ENCODE measurements at places on chromosomes 3 and 15.

GRCh38 chr3:188390775-188391443 lies 237.0 kb downstream of the LPP start:
- no peak for DNase-seq

DNA sequence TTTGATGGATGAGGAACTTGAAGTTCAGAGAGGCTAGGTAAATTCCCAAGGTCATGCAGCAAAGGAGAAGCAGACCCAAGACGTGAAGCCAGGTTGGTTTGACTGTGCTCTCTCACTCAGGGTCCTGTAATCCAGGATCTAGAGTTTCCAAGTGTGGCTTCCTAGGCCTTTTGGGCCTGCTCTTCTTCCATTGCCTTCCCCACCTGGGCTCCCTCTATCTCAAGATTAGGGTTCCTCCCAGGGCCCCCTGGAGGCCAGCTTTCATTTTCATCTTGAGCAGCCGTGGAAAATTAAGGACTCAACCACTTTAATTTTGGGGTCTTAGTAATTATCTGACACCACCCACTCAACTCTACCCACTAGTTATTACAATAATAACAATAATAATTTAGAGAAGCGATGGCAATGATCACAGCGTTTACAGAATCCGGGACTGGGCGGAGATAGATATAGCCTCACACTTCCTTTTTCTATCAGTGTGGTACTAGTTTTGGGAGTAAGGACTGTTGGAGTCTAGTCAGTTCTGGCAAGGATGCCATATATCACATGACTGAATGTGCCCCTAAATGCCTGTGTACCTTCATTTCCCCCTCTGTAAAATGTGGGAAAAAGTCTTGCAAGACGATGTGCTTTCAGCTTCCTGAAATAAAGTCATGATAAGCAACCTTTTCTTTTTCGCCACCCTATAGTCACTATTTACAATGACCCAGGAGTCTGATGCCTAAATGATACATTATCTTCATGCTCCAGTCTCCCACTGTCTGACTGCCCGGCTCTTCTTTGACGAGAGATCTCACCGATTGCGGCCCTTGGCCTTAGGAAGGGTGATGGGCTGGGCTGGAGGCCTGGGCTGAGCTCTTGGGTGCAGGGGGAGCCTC lies 30.2 kb upstream of the MAGEF1 start:
- no peak for DNase-seq

DNA sequence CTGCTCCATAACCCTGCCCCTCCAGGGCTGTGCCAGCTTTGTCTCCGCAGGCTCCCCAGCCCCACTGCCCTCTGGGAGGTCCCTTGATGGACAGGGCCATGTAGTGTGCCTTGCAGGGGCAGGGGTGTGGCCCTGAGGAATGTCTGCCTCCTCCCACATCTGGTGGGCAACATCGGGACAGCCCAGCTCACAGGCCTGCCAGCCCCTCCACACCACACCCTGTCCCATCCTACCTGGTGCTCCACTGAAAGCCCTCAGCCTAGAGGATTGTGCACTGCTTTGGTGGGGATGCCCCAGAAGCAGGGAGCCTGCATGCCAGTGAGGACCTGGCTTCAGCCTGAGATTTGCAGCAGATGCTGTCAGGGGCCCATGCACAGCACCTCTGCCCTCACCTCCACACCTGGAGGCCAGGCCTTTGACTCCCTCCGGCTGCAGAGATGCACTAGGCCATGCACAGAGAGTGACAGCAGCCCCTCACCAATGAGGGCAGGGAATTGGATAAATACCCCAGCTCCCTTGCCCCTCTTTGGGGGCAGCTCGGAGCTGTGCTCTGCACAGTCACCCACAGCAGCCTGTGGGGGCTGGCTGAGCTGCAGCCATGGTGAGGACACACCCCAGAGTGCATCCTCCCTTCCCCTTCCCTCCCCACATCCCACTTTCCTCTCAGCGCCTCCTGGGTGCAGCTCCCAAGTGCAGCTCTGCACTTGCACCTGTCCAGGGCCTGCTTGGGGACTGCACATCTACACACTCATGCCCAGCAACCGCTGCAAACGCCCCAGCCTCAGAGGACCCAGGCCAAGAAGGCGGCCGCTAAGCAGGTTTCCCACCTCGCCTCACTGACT lies 2.7 kb downstream of the C3orf22 start:
- DNase-seq: no peak

DNA sequence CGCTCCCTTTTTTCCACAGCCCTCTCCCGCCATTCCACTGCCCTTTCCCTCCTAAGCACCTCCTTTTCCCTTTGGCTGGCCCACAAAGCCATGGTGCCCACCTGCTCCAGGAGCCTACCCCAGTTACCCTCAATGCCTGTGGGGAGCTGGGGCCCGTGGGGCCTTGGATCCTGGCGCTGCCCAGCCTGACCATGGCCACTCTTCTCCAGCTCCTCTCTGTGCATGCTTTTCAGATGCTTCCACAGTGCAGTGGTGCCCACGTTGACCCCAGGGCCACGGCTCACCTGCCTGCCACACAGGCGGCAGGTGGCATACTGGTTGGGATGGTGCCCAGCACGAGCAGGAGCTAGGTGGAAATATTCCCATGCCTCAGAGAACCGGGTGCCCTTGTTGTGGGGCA lies 1.5 kb downstream of the ZBED2 start:
- no peak for DNase-seq

DNA sequence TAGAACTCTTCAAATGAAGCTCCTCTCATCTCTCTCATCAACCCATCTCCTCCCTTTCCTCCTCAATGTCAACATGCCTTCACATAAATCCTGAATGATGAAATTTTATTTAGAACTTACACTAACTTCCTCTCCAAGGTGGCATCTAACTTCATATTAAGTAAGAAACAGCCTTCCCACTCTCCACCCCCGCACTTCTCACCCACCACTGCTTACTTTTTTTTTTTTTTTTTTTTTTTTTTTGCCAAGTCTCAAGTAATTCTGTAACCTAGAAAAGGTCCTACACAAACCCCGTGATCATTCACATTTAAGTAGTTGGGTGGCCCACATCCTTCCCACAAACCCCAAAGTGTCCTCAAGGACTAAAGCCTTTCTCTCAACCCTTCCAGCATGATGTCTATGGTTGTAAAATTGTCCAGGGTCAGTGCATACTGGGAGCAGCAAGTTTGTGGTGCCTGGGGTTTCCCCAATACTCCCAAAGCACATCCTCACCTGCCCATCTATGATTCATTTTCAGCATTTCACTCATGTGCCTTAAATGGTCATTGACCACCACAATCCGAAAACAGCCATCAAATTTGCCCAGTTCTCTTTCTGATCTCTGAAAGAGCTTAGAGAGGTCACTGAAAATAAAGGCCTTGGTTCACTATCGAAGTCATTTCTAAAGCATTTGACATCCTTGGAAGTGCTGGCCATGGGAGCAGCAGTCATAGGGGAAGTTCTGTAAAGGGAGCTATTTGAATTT lies 47.2 kb downstream of the CD86 start:
- no peak for DNase-seq

DNA sequence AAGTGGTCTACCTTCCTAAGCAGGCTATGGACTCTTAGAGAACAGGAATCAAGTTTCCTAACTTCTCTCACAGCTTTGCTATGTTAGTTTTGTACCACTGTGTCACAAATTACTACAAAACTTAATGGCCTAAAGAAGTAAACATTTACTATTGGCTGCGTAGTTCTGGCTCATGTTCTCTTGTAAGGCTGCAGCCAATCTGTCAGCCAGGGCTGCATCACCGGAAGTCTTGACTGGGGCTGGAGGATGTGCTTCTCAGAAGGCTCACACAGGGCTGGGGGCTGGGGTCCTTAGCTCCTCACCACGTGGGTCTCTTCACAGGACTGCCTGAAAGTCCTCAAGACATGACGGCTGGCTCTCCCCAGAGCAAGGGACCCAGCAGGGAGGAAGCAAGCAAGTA lies 15.5 kb downstream of the STIMATE start:
- no peak for DNase-seq

GRCh38 chr15:52857471-52857870 lies 67.3 kb upstream of the ONECUT1 start:
- DNase-seq: no peak

DNA sequence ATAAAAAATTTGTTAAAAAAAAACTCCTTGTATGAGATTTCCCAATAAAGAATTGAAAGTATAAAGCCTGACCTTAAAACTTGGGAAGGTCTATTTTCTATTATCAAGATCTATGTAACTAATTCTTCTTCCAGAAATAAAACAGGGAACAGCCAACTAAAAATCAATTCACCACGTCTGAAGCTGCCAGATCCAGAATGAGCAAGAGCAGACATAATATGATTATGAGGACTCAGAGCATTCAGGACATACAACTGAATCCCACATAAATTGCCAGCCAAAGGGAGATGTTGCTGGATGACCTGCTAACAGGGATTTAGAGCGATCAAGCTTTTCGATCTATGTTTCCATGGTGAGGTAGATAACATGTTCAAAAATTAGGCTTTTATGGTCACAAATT lies 1151.3 kb upstream of the CADM2 start:
- DNase-seq: no peak

DNA sequence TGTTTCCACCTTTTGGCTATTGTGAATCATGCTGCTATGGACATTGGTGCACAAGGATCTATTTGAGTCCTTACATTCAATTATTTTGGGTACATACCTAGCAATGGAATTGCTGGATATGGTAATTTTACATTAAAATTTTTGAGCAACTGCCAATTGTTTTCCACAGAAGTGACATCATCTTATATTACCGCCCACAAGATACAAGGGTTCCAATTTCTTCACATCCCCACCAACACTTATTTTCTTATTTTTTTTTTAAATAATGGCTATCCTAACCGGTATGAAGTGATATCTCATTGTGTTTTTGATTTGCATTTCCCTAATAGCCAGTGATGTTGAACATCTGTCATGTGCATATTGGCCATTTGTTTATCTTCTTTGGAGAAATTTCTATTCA lies 22.5 kb upstream of the NPTN start:
- DNase-seq: no peak

- no peak for DNase-seq
Measured at GRCh38 chr3:129031476-129032215, 28.9 kb upstream of the GP9 start.

- no peak for DNase-seq
Measured at GRCh38 chr3:120471643-120472042, 20.9 kb upstream of the FSTL1 start.

- DNase-seq: no peak
Measured at GRCh38 chr3:32847528-32847927, 29.7 kb downstream of the TRIM71 start.

- DNase-seq: no peak
Measured at GRCh38 chr3:177753451-177754155, 556.3 kb upstream of the TBL1XR1 start.

DNA sequence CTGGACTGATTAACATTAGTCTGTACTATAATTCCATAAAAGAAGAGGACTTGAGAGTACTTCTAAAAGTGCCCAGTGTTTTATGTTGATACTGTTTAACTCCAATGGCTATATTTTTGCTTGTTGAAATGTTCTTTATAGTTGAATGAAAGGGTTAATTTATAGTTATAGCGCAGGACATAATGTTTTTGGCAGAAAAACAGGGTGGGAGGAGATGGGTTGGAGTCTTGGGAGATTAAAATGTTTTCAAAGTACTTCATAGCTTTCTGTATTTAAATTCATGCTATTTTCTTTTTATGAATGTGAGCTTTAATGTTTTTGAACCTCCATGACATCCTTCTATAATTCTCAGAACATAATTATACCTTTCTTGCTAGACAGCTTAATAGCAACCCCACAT lies 108.2 kb downstream of the CNTN3 start:
- DNase-seq: no peak

DNA sequence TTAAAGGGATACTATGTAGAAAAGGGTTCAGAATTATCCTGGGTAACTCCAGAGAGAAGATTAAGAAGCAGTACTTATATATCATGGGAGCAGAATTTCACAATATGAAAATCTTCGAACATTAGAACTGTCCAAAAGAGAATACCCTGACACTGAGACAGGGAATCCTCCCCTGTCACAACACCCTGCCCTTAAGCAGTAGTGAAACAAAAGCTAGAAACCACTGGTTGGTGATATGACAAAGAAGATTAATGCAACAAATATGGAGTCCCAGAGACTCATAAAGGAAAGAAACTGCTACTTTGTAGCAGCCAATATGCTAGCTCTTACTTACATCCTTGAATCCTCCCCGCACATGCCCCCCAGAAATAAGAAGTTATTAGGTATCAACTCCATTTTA lies 18.5 kb downstream of the MIX23 start:
- no peak for DNase-seq

DNA sequence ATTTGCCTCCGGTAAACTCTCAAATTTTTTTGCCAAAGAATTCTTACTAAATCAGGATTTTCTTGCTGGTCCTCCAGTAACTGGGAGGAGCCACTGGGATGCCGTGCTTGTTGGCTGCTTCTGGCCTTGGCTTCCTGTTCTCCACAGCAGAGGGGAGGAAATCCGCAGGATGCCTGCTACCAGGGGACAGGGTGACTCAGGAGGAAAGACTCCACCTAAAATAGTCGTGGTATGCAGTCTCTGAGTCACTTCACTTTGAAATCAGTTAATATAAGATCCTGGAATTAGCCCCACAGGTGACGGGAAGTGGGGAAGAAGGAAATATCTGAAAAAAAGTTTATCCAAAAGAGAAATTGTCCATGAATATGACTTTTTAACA lies 6.5 kb upstream of the TM4SF18 start:
- DNase-seq: peak; percentile 86

DNA sequence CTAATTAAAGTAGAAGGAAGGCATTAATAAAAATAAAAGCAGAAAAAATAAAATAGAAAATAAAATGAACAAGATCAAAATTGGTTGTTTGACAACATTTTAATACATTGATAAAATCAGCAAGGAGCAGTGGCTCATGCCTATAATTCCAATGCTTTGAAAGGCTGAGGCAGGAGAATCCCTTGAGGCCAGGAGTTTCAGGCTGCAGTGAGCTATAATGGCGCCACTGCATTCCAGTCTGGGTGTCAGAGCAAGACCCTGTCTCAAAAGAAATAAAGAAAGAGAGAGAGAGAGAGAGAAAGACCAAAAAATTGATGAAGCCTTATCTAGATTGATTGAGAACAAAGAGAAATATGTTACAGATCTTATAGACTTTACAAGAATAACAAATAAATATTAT lies 2.1 kb downstream of the XCR1 start:
- DNase-seq: no peak

DNA sequence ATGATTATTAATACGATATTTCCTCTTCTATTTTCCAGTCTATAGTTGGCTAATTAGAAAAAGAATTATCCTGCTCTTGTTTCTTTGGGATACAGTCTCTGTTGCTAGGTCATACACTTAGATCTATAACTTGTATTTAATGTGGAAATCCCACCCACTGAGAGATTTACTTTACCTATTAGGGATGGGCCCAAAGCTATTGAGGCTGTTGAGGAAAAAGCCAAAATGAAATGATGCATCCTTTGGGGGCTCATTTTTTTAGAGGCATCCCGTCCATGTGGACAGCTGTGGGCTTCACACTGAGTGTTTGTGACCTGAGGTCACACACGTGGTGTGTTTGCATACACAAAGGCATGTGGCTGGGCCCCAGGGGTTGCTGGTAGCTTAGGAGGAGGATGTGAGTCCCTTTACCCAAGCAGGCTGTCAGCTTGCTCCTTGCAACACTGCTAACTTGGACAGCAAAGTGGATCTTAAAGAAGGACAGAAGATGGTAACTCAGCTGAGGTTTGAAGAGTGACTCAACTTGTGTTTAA lies 477.4 kb downstream of the AGBL1 start:
- DNase-seq: no peak

- no peak for DNase-seq
Measured at GRCh38 chr3:176954517-176954916, 242.8 kb downstream of the TBL1XR1 start.

All from DMS153 (cell line).